ENCODE measurements at places on chromosomes 1 and 21.

DNA sequence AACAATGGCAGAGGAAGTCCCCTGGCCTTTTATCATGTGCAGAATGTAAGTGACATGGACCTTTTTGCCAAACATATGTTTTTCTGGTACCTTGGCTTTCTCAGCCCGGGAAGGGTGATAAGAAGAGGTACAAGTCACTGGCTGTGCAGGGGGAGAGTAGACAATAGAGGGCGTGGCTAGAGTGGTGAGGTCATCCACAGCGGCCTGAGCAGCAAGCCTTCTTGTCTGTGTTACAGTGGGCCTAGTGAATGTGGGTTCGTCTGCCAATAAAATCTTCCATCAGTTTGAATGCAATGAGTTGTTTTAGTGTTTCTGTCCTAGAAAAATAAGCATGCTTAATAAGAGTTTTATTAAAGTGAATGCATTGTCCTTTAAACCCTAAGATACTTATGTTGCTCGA lies 59.0 kb upstream of the PGD start:
- no peak for DNase-seq

GRCh38 chr1:50111503-50111902 lies 2.8 kb downstream of the ELAVL4 start:
- no peak for DNase-seq

GRCh38 chr21:45080639-45081414 lies 6.4 kb downstream of the ADARB1 start:
- no peak for DNase-seq

DNA sequence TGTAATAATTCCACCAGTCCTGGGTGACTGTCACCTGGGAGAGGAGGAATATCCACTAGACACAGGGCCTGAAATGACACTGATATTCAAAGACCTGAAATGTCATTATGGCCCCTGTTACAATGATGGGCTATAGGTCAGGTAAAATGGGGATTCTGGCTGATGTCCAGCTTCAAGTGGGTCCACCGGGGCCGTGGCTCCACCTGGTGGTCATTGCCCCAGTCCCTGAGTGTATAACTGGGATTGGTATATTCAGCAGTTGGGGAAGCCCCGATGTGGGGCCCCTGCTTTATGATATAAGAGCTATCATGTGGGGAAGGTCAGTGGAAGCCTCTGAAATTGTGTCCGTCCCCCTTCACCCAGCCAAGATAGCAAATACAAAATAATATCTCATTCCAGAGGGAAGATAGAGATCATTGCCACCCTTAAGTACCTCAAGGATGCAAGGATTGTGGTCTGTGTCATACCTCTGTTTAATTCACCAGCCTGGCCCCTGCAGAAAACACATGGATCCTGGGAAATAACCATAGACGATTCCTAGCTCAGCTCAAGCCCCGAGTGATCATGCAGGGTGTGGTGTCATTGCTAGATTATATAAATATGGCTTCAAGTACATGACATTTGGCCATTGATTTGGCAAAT lies 19.4 kb downstream of the PLEKHO1 start:
- peak; percentile 36 for DNase-seq

DNA sequence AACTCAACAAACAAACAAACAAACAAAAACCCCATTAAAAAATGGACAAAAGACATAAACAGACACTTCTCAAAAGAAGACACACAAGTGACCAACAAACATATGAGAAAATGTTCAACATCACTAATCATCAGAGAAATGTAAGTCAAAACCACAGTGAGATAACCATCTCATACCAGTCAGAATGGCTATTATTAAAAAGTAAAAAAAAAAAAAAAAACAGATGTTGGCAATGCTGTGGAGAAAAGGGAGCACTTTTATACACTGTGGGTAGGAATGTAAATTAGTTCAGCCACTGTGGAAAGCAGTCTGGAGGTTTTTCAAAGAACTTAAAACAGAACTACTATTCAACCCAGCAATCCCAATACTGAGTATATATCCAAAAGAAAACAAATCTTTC lies 94.7 kb downstream of the PLPP3 start:
- no peak for DNase-seq

DNA sequence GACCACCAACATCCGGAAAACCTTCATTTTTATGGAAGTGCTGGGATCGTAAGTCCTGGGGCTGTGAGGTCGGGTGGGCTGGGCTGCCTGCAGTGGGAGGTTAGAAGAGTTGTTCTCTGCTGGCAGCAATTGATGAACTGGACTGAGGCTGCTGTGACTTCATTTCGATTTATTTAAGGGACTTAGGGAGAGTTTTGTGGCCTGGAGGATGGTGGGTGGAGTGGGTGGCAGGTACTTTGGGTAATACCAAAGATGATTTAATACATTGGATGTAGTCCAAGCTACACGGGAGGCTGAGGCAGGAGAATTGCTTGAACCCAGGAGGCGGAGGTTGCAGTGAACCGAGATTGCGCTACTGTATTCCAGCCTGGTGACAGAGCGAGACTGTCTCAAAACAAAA lies 11.5 kb downstream of the CAMK1G start:
- no peak for DNase-seq

All from DMS 273 treated with DMSO at 0.1 percent for 48 hours (cell line).